NB4 (cell line): ENCODE measurements at places on chromosomes 11 and 22.

DNA sequence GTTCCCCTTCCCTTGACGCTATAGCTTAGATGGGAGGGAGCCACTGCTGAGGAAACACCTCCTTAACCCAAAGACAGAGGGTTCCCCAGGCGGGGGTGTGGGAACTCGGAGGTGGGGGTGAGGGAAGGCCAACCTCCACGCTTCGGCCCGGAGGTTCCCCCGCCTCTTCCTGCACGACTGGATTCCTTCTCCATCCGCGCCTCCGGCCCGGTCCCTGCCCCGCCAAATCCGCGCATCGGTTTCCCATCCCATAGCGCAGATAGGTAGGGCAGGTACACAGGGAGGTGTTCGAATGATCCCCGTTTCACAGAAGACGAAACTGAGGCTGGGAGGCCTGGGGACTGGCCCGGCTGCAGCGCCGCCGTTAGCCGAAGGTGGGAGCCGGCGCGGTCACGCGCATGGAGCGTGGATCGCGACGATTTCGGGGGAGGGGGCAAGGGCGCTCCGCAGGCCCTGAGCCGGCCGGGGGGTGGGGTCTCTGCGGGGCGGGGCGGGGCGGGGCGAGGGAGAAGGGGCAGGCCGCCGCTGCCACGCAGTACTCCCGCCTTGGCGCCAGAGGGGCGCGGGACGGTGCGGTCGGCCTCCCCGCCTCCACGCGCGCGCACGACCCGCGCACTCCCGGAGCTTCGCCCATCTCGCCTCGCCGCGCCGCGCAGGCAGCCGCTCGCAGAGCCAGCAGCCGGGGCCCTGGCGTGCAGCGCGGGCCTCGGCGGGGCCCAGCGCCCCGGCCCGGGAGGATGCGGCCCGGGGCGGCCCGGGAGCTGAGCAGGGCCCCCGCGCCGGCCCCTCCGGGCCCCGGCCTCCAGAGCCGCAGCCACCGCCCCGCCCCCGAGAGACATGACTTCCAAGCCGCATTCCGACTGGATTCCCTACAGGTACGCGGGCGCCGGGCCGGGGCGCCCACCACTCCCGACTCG lies at the start of gene TUB:
Gene TUB, plus strand, starts transcription at position 538 of the 917 bp plus-strand sequence. Its CDS starts 300 bp downstream, at position 838.
- no peak for DNase-seq

- no peak for DNase-seq
Observed at GRCh38 chr11:19574916-19575315, 137.7 kb upstream of the NAV2 start.

GRCh38 chr11:131925829-131926228 lies 555.4 kb downstream of the NTM start:
- DNase-seq: no peak

GRCh38 chr11:22807855-22808570 lies 21.6 kb downstream of the SVIP start:
- no peak for DNase-seq

DNA sequence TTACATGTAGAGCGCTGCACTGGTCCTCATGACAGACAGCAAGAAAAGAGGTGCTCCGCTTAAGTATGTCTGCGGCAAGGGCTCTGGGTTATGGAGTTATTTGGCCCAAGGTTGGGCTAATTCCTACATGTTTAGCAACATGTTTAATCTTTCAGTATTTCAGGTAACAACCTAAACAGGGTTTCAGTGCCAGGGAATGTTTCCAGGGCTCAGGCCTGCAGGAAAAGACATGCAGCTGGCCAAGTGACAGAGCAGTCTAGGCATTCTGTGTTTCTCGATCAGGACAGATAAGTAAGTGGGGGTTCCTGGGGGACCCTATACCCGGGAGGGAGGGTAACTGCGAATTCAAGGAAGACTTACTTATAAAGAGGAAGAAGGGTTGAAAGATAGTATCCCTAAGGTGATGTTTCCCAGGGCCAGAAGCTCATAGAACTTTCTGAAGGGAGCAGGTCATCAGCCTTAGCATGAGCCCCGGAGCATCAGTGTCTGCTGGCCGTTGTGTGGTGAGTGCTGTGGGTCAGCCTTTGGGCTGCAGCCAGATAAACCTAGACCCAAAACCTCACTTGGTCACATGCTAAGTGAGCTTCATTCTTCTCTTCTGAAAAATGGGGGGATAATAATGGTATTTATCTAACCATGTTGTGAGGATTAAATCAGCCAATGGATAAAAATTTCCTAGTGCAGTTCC lies 18.4 kb downstream of the KCNJ5 start:
- DNase-seq: no peak

- no peak for DNase-seq
Observed at GRCh38 chr11:43797866-43798265, 82.8 kb upstream of the ALKBH3 start.

DNA sequence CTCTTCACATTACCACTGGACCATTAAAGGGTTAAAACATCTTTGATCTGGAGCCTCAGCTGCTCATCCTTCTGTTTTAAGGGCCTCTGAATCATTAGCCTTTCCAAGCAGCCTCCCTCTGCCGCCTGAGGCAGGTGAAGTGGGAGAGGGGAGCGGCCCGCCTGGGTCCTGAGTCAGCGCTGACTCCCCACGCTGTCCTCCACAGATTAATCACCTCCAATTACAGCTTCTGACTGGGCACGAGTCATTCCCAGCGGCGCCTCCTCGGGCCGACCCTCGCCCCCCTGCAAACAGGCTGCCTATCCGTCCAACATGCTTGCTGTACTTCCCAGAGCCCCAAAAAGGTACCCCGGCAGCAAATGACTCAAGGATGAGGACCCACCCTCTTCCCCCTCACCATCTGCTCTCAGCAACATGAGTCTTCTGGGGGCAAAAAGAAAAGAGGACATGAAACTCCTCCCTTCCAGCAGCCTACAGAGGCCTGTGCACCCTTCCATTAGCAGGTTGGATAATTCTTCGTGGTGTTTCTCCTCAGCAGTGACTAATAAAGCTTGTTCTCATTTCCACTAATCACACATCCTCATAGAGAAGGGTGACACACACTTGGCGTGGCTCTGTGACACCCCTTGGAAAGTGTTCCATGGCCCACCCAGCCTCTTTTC lies 44.3 kb upstream of the JAM3 start:
- DNase-seq: no peak
